ENCODE measurements at places on chromosomes 6 and 20.

- no peak for DNase-seq
These were observed 1.8 kb upstream of the SPEF1 start for GRCh38 chr20:3783068-3783489.

DNA sequence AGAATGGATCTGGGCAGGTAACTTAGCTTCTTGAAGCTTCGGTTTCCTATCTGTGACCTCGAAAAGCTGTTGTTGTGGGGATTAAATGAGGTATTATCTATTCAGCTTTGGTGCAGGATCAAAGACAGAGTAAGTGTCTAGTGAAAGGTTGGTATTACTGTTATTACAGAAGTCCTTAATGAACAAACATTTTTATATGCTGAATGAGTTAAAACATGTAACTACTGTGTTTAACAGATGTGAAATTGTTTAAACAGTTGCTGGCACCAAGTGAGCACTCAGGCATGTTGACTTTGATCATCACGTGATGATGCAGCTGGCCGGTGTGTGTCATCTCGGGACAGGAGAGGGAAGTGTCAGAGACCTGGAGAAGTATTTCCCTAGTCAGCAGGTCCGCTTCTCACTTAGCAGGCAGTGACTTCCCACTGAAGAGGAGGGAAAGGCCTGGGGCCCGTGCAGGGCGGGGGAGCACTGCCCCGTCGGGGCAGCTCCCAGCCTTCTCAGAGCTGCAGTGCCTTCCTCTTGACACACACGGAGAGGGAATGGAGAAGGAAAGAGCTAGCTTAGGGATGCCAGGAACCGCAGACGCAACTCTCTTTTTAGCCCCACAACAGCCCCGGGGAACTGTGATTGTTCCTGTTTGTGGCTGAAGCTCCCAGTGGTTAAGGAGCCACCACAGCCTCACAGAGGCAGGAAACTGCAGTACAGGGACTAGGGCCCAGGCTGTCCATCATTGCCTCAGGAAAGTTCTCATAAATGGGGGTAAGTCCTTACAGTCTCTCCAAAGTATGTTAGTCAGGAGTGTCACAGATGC, 18.0 kb downstream of the TUBB2A start:
- DNase-seq, result no peak

GRCh38 chr6:22670605-22671004, 101.2 kb downstream of the HDGFL1 start:
- DNase-seq, result no peak

DNA sequence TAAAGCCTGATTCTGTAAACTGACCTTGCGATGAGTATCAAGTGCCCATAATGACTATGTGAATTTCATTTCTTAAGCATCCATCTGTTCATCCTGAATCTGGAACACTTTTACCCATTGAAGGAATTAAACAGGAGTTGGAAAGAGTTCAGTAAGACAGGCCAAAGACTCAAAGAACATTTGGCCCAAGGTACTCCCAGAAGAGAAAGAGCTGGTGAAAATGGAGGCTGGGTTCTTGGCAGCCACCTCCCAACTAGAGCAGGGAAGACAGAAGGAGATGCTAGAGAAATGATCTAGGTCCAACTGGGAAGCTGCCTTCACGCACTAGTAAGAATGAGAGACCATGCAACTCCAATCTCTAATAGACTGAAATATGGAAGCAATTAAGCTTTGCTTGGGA, 290.8 kb upstream of the RNF24 start:
- DNase-seq, result no peak

DNA sequence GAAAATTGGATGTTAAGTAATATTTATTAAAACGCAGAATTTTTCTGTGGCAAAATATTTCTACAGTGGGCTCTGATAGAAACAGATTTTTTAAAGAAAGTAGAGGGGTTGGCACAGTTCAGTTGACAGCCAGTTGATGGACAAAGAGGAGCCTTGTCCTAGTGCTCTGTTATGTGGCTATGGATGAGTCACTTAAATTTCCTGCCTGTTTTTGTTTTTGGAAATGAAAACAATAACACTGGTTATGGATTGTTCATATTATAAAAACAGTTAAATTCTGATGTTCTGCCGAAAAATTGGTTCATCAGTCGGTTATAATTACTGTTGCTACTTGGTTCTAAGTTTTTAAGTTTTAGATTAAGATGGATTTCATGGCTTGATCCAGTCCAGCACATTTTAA, 42.8 kb downstream of the MYO6 start:
- no peak for DNase-seq

GRCh38 chr20:45450097-45450818, 19.3 kb upstream of the WFDC2 start:
- no peak for DNase-seq

DNA sequence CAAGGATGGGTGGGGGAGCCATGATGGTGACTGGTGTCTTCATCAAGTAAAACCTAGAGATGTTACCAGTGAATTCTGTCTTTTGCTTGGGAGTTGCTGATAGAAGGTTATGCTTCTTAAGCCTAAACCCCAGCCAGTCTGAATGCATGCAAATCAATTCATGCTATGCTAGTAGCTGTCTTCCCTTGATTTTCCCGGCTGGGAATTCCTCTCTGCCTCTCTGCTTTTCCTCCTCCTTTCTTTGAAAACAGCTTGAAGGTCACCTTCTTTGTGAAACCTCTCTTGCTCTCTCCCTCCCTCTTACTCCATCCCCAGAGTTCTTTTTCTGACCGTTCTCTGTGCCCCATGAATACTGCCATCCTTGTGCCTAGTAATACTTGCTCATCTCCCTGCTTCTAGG, 58.9 kb downstream of the TMEM200A start:
- no peak for DNase-seq

GRCh38 chr20:39298121-39298520, 336.0 kb downstream of the DHX35 start:
- DNase-seq, result no peak

DNA sequence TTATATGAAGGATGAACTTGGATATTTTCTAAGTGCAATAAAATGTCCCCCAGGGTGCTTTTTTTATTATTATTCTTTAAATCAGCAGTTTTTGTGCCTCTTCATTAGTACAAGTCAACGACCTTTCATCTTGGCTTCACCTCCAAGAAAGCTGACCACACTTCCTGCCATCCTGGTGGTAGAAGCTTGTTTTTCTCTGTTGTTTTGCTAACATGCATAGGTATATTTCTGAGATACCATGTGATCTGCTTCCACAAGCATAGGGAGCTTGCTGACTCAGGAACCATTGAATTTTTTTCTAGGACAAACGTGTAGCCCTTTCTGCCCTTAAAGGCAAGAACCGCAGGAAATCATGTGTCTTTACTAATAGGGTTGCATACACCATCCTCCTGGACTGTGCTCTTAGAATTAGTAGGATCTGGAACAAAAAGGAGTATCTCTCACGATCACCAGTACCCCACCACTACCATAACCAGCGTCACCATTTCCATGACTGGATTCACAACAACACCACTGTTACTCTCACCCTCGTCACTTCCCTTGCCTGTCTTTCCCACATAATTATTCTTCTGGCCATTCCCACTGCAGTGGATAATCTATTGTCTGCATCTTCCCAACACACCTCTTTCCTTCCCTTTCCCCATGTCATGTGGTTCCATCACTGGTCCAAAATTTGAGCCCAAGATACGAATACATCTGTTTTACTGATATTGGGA, 207.1 kb downstream of the MAFB start:
- DNase-seq, result no peak

- DNase-seq, result no peak
These were observed 110.5 kb downstream of the ARHGAP18 start for GRCh38 chr6:129599467-129599866.

- DNase-seq, result no peak
These were observed 369.0 kb downstream of the ARHGAP18 start for GRCh38 chr6:129340983-129341382.

GRCh38 chr20:40868551-40869217, 159.9 kb upstream of the TOP1 start:
- DNase-seq, result no peak

DNA sequence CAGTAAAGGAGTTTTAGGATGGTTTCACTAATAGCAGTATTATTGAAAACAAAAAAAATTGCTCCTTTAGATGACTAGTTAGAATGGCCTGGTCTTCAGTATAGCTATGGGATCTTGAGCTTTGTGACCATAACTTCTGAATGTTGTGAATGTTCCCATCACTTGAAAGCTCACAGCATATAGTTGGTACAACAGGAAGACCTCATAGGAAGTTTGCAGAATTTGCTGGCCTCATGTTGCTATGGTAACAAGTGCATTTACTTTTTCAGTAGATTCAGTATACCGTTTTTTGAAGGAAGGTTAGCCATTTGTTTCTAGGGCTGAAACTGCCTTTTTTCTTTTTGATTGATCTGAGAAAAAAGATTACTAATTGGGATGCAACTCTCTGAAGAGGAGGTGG, 8.3 kb downstream of the PHF3 start:
- DNase-seq, result peak; percentile 1

- no peak for DNase-seq
These were observed 69.6 kb upstream of the TNFRSF21 start for GRCh38 chr6:47379328-47379727.
